ENCODE measurements at places on chromosomes 12 and 14.

DNA sequence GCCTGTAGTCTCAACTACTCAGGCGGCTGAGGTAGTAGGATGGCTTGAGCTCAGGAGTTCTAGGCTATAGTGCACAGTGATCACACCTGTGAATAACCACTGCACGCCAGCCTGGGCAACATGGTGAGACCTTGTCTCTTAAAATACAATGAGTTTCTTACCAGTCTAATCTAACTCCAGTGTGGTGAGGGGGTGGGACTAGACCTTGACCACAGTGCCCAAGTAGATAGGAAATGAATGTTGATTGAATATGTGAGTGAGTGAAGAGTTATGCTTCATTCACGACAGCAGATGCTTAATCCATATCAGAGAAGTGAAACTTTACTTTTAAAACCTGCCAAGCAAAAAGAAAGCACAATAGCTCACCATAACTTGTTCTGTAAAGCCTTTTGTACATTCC lies 11.2 kb upstream of the AK7 start:
- no peak for DNase-seq

DNA sequence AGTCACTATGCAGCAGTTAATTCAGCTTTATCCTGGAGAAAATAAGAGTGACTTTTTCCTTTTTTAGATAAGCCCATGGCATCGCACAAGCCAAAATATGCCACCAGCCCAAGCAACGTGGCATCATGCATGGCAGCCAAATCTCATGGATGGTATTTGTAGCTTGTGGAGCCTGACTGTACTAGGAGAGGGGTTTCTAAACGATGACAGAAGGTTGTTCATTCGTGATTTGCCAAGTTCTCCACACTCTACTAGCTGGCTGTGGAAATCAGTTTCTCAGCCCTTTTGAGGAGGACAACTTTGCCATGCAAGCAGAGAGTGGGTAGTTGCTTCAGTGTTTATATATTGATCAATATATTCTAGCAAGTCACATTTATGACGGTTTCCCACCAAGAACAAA lies 41.4 kb upstream of the ATXN2 start:
- DNase-seq: no peak

GRCh38 chr12:26188127-26188526 lies 7.2 kb upstream of the SSPN start:
- DNase-seq: no peak

DNA sequence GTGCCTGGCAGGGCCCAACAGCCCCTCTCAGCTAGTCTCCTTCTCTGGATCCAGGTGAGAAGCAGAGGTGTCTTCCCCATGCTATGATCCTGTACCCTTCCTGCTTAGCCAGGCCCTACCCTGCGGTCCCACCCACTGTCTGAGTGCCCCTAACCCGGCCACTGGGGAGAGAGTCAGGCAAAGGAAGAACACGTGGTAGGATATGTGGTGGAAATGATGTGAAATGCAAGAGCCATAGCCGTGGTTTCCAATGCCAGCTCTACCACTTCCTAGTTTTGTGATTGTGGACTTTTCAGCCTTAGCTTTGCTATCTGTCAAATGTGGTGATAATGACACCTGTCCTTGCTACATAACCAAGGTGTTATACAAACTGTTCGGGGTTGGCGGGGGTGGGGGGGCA lies 15.8 kb downstream of the KRT2 start:
- DNase-seq: no peak

DNA sequence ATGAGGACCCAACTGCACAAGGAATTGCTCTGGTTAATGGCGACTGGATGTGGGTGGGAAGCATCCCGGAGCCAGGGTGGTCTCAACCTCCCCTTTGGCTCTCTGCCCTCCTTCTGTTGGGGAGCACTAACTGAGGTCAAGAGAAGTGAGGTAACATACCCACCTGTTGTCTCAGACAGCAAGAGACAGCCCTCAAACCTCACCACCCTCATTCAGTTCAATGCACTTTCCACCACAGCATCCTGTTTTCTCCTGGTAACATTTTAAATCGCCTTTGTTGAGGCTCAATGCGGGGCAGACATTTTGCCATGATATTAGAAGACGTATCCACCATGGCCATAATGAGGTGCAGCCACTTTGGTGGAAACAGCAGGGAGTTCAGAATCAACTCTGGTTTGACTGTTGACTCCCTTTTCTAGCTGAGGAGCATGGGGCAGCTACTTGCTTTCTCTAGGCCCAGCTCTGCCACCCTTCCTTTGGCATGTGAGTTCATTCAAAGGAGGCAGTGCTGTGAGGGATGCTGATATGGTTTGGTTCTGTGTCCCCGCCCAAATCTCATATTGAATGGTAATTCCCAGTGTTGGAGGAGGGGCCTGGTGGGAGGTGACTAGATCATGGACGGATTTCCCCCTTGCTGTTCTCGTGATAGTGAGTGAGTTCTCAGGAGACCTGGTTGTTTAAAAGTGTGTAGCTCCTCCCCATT lies 338.6 kb downstream of the PCNX1 start:
- no peak for DNase-seq

DNA sequence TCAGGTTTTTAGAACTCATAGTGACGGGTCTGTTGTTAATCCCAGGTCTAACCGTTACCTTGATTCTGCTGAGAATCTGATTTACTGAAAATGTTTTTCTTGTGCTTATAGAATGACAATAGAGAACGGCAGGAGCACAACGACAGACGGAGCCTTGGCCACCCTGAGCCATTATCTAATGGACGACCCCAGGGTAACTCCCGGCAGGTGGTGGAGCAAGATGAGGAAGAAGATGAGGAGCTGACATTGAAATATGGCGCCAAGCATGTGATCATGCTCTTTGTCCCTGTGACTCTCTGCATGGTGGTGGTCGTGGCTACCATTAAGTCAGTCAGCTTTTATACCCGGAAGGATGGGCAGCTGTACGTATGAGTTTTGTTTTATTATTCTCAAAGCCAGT lies 34.4 kb downstream of the PSEN1 start:
- no peak for DNase-seq

DNA sequence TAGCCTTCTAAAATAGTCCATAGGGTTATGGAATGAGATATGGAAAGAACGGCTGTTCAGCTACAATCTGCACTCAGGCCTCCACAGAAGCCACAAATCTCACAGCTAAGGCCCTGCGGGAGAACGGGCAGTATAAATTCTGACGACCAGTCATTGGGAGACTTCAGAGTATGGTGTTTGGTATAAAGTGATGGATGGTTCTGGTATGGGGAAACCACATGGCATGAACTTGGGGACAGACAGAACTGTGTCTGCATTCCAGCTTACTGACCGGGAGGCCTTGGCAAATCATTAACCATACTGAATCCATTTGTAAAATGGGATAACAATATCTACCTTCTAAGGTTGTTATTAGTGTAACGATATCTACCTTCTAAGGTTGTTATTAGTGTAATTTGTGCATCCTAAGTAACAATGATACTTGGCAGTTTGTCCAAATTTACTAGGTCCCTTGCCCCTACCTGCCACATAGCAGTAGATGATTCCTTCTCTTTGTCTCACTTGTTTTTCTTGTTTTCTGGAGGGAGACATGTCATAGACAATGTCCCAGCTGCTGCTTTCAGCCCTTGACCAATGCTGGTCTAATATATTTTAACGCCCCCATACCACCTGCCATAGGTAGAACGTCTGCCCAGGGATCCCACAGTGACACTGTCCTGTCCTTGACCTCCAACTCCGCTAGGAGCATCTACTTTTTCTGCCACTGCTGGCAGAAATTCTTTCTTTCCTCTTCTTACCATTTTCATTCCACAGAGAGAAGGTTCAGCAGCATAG lies 6.8 kb downstream of the CDKL1 start:
- no peak for DNase-seq

DNA sequence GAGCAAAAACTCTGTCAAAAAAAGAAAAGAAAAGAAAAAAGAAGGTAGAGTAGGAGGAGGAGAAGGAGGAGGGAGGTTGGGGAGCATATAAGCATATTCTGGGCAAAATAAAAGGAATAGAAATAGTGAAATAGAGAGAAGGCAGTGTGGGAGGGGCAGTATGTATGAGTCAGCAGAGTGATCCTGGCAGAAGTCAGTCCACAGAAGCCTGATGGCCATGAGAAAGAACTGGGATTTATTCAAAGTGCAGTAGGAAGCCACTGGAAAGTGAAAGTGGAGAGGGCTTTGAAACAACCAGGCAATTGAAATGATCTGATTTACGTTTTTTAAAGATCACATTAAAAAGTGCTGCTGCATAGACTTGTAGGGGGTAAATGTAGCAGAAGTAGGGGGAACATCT lies 368.6 kb upstream of the USP15 start:
- DNase-seq: no peak

GRCh38 chr12:75725521-75726111 lies 214.2 kb upstream of the KRR1 start:
- no peak for DNase-seq

GRCh38 chr14:94121485-94121884 lies 7.9 kb downstream of the IFI27L2 start:
- DNase-seq: no peak

GRCh38 chr14:59803052-59803540 lies 67.5 kb downstream of the RTN1 start:
- no peak for DNase-seq

- no peak for DNase-seq
Observed at GRCh38 chr12:105502426-105502930, 172.0 kb downstream of the C12orf75 start.

DNA sequence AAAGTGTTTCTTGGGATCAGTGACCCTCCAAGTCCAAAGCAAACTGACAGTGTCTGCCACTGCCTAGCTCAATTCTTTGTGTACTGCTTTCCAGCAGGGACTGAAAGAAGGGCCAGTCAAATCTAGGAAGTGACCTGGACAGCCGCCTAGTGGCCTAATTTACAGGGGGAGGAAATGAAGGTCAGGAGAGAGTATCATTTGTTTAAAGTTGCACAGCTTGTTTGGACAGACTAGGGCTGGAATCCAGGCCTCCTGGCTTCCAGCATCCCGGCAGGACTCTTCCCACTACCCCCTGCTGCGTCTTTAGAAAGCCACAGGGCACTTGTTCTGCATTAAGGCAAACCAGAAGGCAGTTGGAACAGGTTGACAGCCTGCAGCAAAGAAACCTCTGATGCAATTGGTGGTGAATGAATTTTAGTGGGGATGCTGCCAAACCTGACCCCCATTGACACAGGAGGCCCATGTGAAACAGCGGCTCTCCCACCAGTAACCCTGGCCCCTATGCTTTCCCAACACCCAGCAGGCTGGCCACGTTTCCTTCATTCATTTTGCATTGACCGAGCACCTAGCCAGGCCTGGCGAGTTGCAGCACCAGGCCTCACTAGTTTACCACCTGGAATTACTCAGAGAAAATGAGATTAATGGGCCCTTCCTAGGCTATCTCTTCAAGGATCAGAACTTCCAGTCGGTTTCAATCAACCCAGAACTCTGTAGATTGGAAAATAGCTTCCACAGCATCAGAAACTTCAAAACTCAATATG lies 28.2 kb downstream of the GALNT16 start:
- no peak for DNase-seq

- no peak for DNase-seq
Observed at GRCh38 chr14:76260749-76261148, 109.0 kb downstream of the GPATCH2L start.

- no peak for DNase-seq
Observed at GRCh38 chr12:72081777-72082176, 143.1 kb downstream of the TPH2 start.

- DNase-seq: no peak
Observed at GRCh38 chr12:132150780-132151144, 6.5 kb downstream of the NOC4L start.

DNA sequence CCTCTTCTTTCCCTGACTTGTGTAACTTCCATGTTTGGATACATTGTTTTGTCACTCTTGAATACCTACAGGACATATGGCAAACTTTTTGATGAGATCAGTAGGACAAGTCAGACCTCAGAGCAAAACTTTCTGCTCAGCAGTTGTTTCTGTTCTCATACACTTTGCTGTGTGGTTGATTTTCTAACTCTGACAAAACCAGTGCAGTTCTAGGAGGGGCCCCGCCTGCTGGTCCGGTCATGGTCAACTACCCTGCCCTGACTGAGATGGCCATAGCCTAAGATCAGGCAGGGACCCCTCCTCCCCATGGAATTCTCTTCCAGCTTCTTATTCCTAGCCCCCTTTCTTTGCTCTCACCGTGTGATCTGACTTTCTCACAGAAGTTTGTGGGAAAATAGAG lies 92.8 kb downstream of the OTOGL start:
- DNase-seq: no peak

- DNase-seq: no peak
Observed at GRCh38 chr14:50230401-50230700, 1.0 kb downstream of the SOS2 start.
